Activated naive CD4-positive, alpha-beta T cell treated with Interleukin-2 at 50 U/mL for 16 hours (primary cell): ENCODE measurements at places on chromosomes 16 and 17.

DNA sequence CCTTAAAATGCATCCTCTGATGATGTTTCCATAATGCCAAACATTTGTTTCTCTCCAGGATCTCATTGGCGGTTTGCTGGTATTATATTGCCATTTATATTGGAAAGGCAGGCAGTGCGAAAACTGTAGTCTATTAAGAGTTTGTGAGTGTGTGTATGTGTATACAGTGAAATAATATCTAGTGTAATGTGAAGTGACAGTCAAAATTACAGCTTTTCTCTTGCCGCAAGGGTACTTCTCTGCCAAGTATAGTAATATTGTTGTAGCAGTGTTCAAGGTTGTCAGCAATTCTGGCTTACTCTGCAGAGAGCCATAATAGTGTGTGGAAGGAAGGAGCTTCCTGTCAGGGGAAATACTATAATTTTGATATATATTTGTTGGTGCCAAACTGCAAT lies 178.6 kb downstream of the WWOX start:
- DNase-seq, result no peak

GRCh38 chr17:64051153-64051552 lies 30.7 kb upstream of the ICAM2 start:
- DNase-seq, result no peak

- no peak for DNase-seq
These were observed 27.1 kb downstream of the NXPH3 start for GRCh38 chr17:49602783-49603182.

DNA sequence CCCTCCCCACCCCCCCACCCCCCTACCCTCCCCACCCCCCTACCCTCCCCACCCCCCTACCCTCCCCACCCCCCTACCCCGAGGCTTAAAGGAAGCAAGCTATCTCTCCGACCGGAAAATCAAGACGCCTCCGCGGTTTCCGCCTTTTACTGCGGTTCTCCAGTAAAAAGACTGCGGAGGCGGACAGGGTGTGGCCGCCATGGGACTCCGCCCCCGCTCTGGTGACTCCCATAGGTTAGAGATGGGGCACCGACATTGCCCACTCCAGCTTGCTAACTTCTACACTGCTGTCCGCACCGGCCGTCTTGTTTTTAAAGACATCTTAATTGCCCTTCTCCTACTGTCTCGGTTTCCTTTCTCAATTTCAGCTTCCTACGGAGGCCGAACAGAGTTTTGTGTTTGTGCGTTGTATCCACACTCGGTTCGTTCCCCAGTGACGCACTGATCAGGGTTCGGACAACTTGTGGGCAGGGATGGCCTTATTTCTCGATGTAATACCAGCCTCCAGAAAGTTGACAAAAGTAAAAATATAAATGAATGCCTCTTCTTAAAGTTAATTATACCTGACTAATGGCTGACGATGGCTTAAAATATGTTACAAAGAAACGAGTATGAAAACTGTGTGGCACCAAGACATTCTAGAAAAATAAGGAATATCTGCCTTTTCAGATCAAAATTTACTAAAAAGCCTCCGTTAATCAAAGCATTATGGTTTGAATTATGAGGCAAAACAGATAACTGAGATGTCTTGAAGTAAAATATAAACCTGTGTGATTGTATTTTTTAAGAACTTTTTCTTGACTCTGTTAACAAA lies 1.1 kb upstream of the ZNF200 start:
- DNase-seq, result peak; percentile 50

- no peak for DNase-seq
These were observed 6.2 kb downstream of the GGA2 start for GRCh38 chr16:23504076-23504452.

DNA sequence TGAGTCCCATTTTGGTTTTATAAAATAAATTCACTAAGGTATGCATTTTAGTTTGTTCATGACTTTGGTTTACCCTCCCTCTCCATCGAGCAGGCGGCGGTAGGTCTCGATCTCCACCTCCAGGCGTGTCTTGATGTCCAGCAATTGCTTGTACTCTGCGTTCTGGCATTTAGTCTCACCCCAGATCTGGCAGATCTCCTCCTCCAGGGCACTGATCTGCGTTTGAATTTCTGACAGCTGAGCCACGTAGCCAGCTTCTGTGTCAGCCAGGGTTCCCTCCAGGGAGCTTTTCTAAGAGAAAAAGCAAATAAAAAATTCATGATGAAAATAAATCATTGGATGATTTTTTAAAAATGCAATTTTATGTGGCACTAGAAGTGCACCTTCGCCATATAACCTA lies 4.2 kb downstream of the KRT24 start:
- DNase-seq, result no peak

DNA sequence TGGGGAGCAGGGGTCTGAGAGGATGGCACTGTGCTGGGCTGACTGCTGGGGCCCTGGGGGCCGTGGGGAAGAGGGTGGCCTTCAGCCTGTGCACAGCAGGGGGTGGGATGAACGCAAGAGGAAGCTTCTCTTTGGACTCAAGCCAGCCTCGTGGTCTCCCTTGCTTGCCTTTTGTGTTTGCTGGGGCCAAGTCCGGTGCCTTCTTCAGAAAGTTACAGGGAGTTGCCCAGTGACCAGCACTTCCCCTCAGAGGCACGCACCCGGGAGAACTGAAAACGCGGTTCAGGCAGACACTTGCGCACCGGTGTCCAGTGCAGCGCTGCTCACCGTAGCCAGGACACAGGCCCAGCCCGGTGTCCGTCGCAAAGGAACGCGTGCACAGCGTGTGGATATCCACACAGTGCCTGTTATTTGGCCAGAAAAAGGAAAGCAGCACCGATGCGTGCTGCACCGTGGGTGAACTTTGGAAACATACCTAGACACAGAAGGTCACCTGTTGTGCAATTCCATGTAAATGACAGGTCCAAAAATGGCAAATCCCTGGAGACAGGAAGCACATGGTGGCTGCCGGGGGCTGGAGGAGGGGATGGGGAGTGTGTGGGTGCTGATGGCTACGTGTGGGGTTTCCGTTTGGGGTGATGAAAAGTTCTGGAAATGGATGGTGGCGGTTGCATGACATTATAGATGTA lies 29.4 kb upstream of the NUDT16L1 start:
- no peak for DNase-seq

DNA sequence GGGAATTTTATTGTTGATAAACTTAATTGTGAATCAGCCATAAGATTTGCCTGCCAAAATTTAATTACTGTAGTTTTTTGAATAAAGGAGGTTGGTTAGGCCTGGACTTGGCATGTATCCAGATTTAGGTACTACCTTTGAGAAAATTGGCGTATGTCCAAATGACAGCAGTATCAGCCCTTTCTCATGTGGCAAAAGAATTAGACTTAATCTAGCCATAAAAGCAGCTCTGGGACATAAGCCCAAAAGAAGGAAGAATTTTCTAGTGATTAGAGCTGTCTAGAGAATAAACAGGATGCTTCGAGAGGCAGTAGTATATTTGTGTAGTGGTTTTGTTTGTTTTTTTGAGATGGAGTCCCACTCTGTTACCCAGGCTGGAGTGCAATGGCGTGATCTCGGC lies 27.7 kb downstream of the PPM1E start:
- DNase-seq, result no peak

DNA sequence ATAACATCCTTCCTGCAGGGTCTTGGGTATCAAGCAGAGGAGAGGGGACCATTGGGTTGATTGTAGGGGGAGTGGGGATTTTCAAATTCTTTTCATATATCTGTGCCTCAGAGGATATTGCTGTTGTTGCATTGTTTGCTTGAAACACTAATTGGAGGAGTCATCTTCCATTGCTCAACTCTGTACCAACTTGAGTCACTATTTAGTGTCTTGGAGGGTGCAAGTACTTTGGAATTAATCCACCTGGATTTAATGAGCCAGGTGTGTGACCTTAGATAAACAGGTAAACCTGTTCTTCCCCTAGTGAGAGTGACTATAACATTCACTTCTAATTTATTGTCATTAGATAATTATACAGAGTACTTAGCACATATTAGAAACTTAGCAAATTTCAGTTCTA lies 151.3 kb upstream of the CNTNAP4 start:
- no peak for DNase-seq

GRCh38 chr17:58960068-58960467 lies 146.6 kb downstream of the TRIM37 start:
- no peak for DNase-seq

DNA sequence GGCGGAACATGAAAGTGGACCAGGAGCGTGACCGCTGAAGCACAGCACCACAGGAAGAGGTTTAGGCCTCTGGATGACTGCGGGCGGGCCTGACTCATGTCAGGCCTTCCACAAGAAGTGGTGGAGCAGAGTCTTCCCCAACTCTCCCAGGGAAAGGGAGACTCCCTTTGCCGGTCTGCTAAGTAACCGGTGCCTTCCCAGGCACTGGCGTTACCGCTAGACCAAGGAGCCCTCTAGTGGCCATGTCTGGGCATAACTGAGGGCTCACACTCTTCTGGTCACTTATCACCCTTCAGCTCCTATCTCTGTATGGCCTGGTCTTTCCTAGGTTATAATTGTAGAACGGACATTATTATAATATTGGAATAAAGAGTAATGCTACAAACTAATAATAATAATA lies 1931.9 kb downstream of the TP53TG3F start:
- no peak for DNase-seq

DNA sequence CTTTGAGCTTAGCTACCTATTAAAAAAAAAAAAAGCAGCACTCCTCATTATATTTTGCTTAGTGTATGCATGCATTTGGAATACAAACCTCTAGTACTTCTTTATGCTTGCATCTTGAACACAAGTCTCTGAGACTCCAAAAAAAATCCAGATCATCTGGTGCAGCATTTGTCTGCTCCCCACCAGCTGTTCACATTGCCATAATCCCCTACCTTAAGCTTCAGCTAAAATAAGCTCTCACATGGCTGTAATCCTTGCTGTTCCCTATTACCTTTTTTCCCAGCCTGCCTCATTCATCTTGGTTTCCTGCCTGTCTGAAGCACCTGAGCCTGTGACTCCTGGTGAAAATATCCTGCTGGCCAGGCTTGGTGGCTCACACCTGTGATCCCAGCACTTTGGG lies 7.5 kb upstream of the NFATC2IP start:
- no peak for DNase-seq

- DNase-seq, result no peak
These were observed 93.3 kb downstream of the BRIP1 start for GRCh38 chr17:61770043-61770442.

DNA sequence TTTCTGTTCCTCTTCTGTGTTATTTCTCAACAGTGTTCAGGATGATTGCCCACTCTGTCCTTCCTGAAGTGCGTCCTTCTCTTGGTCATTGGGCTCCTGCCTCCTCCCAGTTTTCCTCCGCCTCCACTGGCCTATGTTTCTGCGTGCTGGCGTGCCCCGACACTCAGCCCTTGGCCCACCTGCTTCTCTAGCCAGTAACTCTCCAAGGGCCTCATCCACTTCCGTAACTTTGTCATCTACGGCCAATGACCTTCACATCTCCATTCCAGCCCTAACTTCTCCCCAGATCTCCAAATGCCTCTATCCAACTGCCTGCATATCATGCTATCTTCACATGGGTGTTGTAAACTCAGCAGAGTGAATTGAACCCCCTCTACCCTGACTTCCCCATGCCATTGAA lies 39.6 kb upstream of the RPL38 start:
- DNase-seq, result no peak

DNA sequence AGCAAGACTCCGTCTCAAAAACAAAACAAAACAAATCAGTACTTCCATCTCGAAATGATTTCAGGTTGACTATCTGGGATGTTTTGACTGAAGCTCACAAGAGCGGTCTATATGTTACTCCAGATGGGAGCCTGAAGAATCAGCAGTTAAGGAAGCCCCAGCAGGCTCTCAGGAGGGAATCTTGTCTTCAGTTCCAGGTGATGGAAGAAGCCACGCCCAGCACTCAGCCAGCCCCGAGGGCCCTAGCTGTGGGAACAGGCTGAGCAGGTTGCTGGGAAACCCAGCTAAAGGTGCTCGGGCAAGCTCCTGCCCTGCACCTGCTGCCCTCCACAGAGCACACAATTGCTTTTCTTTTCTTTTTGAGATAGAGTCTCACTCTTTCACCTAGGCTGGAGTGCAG lies 32.4 kb downstream of the WIPI1 start:
- DNase-seq, result no peak

DNA sequence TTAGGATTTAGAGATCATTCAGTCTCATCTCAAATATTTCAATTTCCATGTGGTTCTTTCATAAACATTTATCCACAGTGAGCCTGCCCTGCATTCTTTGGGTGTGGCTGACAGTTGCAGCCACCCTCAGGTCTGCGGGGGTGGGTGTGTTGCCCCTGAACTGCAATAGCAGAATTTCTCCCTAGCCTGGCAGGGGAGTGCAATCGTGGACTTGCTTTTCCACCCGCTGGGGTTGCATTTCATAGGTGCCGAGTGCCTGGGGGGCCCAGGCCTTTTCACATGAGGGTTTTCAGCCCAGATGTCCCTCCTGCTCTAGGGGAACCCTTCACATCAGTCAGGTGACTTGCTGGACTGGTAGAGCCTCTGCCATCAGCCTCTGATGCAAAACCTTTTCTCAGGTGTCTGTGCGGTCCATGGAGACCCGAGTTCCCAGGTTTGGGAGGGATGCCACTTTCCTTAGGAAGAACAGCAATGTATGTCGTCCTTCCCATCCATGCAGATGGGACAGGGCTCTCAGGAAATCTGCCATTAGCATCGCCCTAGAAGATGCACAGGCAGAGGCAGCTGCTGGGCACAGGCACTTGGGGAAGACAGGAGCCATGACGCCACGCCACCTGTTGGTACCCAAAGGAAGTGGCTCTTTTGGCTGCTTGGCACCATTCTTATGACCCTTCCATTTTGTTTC lies 2.4 kb upstream of the USP36 start:
- DNase-seq, result peak; percentile 66

DNA sequence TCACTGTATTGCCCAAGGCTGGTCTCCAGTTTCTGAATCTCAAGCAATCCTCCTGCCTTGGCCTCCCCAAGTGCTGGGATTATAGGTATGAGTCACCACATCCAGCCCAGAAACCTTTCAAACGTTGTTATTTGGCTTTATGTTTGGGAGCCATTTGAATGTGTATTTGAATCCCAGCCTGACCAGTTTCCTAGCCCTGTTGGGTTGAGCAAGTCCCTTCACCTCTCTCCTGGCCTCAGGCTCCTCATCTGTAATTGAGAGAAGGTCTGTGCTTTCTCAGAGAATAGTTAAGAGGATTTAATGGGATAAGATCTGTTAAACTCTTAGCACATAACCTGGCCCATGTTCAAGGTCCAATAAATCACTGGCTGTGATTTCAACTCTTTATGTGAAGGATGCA lies 385.8 kb upstream of the RBFOX1 start:
- DNase-seq, result no peak
